Endothelial cell of umbilical vein (primary cell): ENCODE measurements at places on chromosomes 3 and 15. TPM values are rescaled to one million over a fixed set of nuclear protein-coding genes. Genes with fewer than 3 reads are reported as not detected.

The RARRES1 gene
- total RNA-seq, result 1.5 and 1.8 TPM in 2 replicates

The GNAT1 gene
- 0.77 and 0.78 TPM in 2 replicates for total RNA-seq

The IFRD2 gene
- 109 and 111 TPM in 2 replicates for total RNA-seq

The TMEM202 gene
- not detected in 2 replicates for total RNA-seq

The P2RY14 gene
- not detected in 2 replicates for total RNA-seq

The CLASP2 gene
- total RNA-seq, result 55.0 and 62.9 TPM in 2 replicates

The AMIGO3 gene
- 0.21 TPM in 1 of 2 replicates, not detected in the other for total RNA-seq

The SLITRK3 gene
- total RNA-seq, result not detected in 2 replicates

The MELTF gene
- total RNA-seq, result 1.3 and 2.3 TPM in 2 replicates

The PP2D1 gene
- not detected in 2 replicates for total RNA-seq

The SENP8 gene
- 1.3 and 1.4 TPM in 2 replicates for total RNA-seq

The KCNMB2 gene
- total RNA-seq, result not detected in 2 replicates

The PAQR9 gene
- not detected in 2 replicates for total RNA-seq

The CCRL2 gene
- total RNA-seq, result 3.9 and 6.4 TPM in 2 replicates

The DLEC1 gene
- not detected in 2 replicates for total RNA-seq

The CTXN2 gene
- 0.14 TPM in 1 of 2 replicates, not detected in the other for total RNA-seq

The FGF7 gene
- total RNA-seq, result not detected in 2 replicates

The AADACL2 gene
- not detected in 2 replicates for total RNA-seq

The IL5RA gene
- total RNA-seq, result not detected in 2 replicates

The CHRFAM7A gene
- total RNA-seq, result 7.1 and 9.1 TPM in 2 replicates

The CADM2 gene
- not detected in 2 replicates for total RNA-seq

The ERICH6 gene
- not detected in 2 replicates for total RNA-seq

The P2RY12 gene
- total RNA-seq, result not detected in 2 replicates

The FSD2 gene
- total RNA-seq, result not detected in 2 replicates

The ACP3 gene
- total RNA-seq, result not detected in 2 replicates

The CIDEC gene
- not detected in 2 replicates for total RNA-seq

The RYR3 gene
- not detected in 2 replicates for total RNA-seq

The PLAAT1 gene
- total RNA-seq, result 0.58 and 0.75 TPM in 2 replicates

The TM4SF4 gene
- not detected in 2 replicates for total RNA-seq

The CCR9 gene
- total RNA-seq, result not detected in 2 replicates

The TTLL13 gene
- total RNA-seq, result not detected in 2 replicates

The PCOLCE2 gene
- total RNA-seq, result not detected in 2 replicates

The PLA1A gene
- not detected in 2 replicates for total RNA-seq

The RTP4 gene
- total RNA-seq, result 0.22 TPM in 1 of 2 replicates, not detected in the other

The HESX1 gene
- total RNA-seq, result 0.58 and 0.65 TPM in 2 replicates

The ALCAM gene
- total RNA-seq, result 118 and 138 TPM in 2 replicates

The TMEM212 gene
- not detected in 2 replicates for total RNA-seq
